NCI-H524 (cell line): ENCODE measurements at places on chromosomes 4 and X.

DNA sequence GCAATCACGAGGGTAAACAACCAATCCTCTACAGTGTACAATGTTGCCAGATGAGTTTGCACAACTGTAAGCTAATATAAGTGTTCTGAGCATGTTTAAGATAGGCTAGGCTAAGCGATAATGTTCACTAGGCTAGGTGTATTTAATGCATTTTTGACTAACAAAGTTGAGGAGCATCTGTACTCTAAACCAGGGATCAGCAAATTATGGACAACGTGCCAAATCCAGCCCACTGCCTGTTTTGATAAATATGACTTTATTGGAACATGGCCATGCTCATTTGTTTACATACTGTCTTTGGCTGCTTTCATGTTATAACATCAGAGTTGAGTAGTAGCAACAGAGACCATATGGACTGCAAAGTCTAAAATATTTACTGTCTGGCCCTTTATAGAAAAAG lies 46.3 kb upstream of the ARHGEF6 start:
- DNase-seq: no peak

GRCh38 chr4:36004204-36004851 lies 240.0 kb downstream of the ARAP2 start:
- no peak for DNase-seq

DNA sequence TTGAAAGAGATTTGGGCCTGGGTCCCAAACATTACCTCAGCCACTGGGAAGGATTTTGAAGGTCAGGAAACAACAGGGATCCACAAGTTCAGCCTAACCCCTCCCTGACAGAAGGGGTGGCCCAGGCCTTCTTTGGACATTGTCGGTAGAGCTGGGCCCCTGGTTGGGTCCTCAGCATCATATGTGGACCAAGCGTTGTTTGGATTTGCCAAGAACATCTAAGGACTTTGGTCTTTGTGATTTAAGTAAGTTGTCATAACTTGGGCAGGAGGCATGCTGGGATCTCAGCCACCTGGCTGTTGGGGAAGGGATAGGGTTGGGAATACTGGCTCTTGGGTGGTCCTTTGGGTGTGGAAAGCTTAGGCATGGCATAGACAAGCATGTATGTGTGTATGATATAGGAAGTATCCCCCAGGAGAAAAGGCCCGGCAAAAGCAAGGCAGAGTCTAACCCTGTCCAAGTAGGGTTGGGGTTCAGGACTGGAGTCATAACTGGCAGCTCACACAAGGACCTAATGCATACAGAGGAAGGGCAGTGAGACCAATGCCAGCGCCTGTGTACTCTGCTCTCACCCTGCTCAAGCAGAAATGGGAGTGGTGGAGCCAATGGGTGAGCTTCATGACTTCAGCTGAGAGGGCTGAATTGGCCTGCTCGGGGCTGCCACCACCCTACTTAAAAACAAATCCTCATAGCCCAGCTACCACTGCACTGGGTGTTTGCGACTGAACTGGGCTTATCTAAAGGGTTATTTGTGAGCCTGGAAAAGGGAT lies 102.8 kb downstream of the RTL5 start:
- no peak for DNase-seq

DNA sequence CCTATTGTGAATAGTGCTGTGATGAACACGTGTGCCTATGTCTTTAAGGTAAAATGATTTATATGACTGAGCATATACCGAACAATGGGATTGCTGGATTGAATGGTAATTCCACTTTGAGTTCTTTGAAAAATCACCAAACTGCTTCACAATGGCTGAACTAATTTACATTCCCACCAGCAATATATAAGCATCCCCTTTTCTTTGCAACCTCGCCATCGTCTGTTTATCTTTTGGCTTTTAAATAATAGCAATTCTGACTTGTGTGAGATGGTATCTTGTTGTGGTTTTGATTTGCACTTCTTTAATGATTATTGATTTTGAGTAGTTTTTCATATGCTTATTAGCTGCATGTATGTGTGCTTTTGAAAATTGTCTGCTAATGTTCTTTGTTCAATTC lies 31.8 kb upstream of the UGT2A1 start:
- no peak for DNase-seq

DNA sequence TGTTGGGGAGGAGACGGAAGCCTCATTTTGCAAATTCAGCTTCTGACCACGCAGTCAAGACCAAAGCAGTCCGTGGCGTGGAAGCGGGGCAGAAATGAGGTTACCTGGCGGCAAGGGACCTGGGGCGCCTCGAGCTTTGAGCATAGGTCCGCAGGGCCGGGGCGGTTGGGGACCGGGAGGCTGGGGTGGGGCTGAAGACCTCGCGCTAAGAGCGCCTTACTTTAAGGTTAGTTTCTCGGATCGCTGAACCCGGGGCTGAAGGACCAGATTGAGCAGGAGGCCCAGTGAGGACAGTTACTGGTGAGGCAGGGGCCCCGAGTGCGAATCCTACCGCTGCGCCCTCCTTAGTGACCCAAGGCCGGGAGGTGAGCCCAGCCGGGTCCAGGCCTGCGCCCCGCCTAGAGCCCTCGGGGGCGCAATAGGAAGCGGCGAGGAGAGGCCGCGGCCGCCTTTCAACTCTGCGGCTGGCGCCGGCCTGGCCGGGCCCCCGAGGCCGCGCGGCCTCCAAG lies 7.5 kb downstream of the MSX1 start:
- no peak for DNase-seq

DNA sequence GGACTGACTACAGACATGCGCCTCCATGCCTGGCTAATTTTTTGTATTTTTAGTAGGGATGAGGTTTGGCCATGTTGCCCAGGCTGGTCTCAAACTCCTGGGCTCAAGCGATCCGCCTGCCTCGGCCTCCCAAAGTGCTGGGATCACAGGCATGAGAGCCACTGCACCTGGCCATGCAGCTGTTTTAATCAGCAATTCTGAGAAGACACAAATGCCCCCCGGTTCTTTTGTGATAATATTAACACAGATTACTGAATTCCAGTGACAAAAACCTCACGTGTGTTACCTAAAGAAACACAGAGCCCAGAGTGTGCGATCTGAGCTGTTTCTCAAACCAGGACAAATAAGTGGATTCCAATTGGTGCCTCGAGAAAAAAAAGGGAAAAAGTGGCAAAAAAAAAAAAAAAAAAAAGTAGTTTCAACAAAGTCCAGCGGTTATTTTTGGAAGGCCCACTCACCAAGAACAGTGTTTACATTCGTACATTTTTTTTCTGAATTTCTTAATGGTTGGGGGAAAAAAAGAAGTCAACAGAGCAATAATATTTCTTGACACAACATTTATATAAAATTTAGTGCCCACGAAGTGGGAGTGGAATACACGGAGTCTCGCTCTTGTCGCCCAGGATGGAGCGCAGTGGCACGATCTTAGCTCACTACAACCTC lies 17.2 kb downstream of the DHRSX start:
- no peak for DNase-seq

DNA sequence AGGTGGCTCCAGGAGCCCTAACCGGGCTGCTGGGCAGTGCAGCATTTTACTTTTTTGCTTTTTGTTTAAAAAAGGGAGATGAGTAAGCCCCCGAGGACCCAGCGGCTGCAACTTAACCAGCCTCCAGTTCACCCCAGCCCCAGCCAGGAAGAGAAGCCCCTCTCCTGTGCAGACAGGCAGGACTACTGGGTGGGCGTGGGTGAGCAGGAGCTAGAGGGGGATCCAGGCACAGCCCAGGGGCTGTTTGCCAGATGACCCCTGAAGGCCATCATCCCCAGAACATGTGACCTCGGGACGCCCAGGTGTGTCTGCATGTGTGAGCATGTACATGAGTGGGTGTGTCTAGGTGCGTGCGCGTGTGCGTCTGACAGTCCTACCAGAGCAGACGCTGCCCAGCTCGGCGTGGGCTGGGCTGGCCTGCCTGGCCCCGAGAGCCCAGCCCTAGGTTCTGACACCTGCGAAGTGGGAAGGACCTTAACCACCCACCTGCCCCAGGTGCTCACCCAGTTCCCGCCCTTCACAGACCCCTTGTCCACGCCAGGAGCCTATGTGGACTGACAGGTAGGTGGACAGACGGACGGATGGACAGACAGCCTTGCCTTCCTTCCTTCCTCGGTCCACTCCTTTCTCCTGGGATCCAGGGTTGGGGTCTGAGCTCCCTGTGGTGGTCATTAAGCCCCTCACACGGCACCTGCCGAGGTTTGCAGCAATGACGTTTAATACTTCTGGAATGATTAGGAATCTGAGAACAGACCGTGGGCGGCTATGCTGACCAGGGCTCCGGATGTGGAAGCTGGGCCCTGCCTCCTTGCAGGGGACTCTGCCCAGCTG lies 7.8 kb upstream of the HAUS3 start:
- no peak for DNase-seq

DNA sequence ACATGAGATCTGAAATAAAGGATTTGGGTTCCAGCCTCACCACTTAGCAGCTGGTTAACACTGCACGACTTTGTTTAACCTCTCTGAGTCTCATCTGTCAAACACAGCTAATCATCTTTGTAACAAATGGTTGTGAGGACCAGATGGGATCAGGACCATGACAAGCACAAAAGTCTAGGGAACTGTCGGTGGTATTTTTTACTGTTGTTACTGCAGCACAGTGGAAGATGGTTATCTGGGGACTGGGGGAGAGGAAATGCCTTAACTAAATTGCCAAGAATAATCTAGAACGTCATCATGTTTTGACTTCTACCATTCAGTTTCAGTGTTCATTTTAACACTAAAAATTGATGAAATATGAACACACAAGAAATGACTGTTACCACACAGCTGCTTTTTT lies 99.5 kb downstream of the ADGRA3 start:
- DNase-seq: peak; percentile 83

DNA sequence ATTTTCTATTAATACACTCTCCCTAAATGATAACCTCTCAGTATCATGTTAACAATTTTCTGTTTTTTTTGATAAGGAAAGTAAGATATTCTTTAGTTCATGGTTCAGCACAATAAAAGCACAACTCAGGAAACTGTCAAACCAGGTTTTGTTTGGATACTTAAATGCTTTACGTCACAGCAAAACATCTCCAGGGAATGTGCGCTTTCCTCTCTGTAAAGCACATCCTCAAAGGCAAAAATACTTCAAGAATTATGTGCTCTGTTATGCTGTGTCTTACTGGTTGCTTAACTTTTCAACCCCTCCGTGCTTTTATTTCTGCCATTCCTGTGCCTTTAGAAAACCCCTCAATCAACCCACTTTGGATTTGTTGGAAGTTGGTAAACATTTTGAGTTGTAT lies 27.8 kb downstream of the SNX25 start:
- no peak for DNase-seq

- DNase-seq: no peak
These were observed 80.4 kb downstream of the MTMR1 start for GRCh38 chrX:150773634-150774033.

GRCh38 chr4:25575611-25576010 lies 80.0 kb upstream of the SLC34A2 start:
- no peak for DNase-seq

DNA sequence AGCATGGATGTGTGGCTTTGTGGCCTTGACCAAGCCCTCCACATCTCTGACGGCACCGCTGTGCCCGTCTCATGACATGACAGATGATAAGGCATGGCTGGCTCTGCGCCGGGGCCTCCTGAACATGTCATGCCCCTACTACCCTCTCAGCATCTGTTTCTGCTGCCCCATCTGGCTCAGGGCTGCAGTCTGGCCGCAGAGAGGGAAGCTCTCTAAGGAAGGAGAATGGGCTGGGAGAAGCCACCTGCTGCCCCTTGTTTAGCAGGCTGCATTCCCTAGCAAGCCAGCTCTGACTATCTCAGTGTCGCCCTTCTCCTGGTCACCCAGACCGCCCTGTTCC lies 7.2 kb downstream of the ZNF185 start:
- peak; percentile 75 for DNase-seq

GRCh38 chrX:1394731-1395501 lies 3.0 kb upstream of the SLC25A6 start:
- DNase-seq: no peak

DNA sequence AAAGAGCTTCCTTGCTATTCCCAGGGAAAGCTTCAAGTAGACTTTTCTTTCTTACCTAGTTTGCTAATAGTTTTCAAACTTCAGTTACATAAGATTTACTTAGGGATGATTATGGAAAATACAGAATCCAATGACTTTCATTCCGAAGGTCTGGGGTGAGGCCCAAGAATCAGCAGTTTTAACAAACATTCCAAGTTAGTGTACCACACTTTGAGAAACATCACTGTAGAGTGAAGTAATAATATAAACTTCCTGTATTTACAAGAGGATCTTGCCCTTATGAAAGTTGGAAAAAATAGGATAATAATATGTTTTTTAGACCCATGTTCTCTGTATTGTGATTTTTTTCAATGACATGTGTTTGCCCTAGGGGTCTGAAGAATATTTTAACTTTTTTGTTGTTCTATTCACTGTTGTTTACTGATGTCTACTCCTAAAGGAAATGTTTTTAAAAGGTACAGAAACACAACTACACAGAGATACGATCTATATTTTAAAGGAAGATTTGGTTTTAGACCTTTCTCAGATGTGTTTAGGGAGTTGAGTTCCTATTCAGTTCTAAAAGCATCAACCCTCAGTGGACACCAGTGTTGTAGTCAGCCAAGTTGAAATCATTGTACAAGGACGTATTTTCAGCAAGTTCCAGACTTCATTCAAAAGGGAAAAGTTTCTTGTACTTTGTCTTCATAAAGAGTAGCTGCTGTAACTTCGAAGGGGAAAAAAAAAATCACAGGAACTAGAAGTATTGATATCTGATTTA lies 295.8 kb upstream of the SLC7A11 start:
- no peak for DNase-seq

GRCh38 chr4:15339737-15340136 lies 88.1 kb upstream of the C1QTNF7 start:
- no peak for DNase-seq

DNA sequence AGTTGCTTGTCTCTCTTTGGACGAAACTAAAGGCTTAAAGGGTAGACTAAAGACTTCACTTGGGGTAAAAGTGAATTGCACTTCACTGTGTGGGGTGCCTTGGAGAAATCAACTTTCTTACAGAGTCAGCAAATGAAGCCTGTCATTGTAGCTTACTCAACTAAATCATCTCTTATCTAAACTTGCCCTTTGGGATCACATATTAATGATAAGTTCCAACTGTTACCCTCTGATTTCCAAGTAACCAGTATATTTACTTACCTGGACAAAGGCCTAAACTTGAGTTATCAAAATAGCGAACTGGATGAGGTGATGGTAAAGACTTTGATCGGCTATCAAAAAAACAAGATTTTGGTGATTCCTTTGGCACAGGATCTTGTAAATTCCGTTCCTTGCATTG lies 8.9 kb upstream of the BDH2 start:
- no peak for DNase-seq

GRCh38 chrX:97446298-97446882 lies 562.7 kb downstream of the RPA4 start:
- DNase-seq: no peak

- DNase-seq: no peak
These were observed 107.8 kb upstream of the NKX1-1 start for GRCh38 chr4:1513936-1514483.

DNA sequence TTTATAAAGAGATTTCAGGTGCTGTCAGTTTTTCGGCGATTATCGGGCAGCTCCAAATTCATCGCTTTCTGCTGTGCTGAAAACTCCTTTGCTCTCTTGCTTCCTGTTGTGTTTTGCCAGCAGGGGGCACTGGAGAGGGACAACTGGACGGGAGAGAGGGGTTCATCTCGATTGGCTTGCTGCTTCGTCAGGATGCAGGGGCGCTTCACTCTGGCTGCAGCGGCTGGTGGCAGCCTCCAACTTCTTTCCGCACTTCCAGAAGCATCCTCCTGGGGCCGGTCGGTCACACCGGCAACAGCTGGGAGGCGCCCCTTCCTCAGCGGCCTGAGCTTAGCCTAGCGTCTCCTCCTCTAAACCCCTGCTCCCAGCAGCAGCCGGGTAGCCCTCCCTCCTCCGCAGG lies 29.5 kb downstream of the MSL3 start:
- no peak for DNase-seq

GRCh38 chr4:84681486-84682274 lies 98.8 kb downstream of the CDS1 start:
- no peak for DNase-seq

- DNase-seq: no peak
These were observed 29.7 kb downstream of the GAB3 start for GRCh38 chrX:154721155-154721554.
